ENCODE measurements at places on chromosomes 2 and 18. TPM values are rescaled to one million over a fixed set of nuclear protein-coding genes. Genes with fewer than 3 reads are reported as not detected.

DNA sequence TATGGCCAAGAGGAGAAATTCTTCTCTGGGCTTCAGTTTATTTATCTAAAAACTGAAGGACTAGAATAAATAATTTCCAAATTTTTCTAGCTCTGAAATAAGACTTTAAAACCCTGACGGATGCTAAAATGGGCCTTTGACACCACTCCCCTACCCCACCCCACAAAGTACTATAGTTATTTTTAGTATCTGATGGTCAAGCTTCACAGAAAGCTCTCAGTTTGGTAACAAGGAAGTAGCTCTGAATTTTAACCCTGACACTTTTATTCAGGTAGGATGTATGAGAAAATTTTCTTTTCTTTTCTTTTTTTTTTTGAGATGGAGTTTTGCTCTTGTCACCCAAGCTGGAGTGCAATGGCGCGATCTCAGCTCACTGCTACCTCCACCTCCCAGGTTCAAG is 2.4 kb downstream of the RBKS start:
- no peak for DNase-seq

DNA sequence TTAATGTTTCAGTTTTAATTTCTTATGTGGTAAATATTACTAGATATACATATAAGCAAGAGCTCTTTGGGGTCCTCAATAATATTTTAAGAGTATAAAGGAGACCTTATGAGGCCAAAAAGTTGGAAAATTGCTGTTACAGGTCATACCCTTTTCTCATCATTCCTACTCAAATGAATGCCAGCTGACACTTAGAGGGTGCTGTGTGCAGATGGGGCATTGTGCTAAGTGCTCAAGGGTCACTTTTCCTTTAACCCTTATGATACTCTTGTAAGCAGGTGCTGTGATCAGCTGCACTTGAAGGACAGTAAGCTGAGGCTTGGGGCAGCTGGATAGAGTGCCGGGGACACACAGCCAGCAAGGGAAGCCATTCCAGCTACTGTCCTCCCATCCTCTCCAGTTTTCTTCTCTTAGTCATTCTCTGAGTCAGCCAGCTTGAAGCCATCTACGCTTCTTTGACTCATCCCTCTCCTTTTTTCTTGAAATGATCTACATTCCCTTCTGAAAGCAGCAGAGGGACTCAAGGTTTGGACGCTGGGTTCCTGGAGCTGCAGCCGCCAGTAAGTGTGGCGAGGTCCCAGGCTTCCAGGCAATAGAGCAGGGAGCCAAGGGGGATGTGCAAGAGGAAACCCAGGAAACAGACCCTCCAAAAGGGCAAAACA is 42.0 kb upstream of the CREB1 start:
- no peak for DNase-seq

- peak; percentile 57 for DNase-seq
Observed at GRCh38 chr18:79680100-79680879, 687 bp downstream of the CTDP1 start.

The TUBA3E gene
- not detected for total RNA-seq
